ENCODE measurements at places on chromosomes 13 and 19.

- DNase-seq: no peak
Observed at GRCh38 chr13:49370371-49370770, 73.5 kb downstream of the CAB39L start.

- no peak for DNase-seq
Observed at GRCh38 chr13:99540530-99540929, 39.3 kb downstream of the TM9SF2 start.

- DNase-seq: no peak
Observed at GRCh38 chr13:97648171-97648880, 214.4 kb downstream of the RAP2A start.

DNA sequence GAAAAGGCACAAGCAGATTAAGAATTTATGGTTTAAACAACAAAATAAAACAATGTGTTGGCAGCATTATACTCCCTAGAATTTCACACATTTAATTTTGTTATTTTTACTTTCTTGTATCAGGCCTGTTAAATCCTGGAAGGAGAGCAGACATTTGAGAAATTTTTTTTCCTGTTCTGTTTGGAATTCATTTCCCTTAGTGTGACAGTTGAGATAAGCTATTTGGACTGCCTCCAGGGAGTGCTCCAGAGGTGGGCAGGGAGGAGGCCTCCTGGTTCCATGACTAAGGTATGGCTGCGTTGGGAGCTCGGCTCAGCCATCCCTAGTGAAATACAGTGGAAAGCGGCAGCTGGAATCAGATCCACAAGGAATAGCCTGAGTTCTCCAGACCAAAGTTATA is 185.7 kb downstream of the KCNRG start:
- DNase-seq: no peak

- DNase-seq: no peak
Observed at GRCh38 chr19:50300814-50301606, 28.2 kb downstream of the KCNC3 start.

- no peak for DNase-seq
Observed at GRCh38 chr13:24087605-24088225, 72.8 kb upstream of the SPATA13 start.

DNA sequence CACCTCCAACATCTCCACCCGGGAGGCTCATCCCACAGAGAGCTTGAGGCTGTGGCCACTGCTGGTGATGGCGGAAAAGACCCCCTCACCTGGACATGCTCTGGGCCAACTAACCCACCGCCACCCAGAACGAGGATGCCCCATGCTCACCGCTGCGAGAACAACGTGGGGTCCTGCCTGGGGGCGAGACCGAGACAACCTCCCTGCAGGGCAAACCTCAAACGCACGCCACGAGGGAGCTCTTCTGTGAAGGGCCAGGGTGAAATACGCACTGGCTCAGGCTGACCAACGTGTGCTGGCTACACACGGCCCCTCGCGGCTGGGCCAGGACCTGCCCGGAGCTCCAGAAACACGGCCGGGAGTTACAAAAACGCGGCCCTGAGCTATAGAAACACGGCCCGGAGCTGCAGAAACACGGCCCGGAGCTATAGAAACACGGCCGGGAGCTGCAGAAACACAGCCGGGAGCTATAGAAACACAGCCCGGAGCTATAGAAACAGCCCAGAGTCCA is 19.0 kb upstream of the PLPP2 start:
- no peak for DNase-seq

DNA sequence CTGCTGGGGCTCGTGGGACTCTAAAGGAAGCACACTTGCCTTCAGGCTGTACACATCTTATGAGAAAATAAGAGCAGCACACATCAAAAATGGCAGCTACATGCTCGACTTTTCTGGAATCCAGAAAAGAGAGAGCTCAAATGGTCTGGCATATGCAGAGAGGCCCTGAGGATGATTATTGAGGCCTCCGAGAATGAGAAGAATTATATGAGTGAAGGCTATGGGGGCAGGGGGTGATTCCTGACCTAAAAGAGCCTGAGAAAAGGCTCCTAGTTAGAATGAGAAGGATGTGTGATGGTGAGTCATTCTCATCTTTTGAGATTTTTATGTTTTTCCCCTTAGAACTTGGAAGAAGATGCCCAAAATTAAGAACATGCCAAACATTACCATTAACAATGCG is 97.1 kb downstream of the HSPH1 start:
- DNase-seq: no peak

- no peak for DNase-seq
Observed at GRCh38 chr19:42512743-42513304, 15.5 kb downstream of the CEACAM1 start.

- no peak for DNase-seq
Observed at GRCh38 chr13:66623129-66623820, 606.9 kb downstream of the PCDH9 start.

- DNase-seq: no peak
Observed at GRCh38 chr13:109101550-109102144, 472.2 kb downstream of the MYO16 start.

DNA sequence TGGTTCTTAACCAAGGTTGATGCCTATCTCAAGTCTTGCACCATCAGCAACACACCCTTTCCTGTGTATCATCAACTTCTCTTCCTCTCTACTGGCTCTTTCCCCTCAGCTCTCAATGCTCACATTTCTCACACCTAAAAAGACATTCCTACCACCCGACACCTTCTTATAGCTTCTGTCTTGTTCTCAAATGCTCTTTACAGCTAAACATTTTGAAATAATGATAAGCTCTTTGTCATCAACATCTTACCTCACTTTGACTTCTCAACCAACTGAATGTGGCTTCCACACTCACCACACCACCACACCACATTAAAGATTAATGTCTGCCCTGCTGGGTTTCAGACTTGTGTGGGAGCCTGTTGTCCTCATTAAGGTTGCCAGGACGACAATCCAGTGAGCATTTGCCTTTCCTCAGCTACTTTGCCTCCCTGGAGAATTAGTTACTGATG is 67.8 kb downstream of the RXFP2 start:
- DNase-seq: no peak

DNA sequence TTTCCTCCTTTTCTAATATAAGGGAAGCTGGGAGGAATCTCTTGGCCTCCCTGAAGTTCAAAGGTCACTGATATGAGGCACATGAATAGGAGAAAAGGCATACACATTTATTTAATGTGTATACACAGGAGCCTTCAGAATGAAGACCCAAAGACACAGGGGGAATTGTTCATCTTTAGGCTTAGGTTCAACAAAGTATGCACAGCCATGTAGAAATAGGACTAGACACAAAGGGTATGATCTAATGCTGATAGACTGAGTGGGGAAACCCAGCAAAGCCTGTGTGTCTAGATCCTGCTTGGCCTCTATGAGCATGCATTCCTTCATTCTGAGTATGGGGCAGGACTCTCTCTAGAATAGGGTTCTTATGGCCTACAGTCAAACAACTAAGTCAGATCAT is 177.1 kb upstream of the RFC3 start:
- DNase-seq: no peak

DNA sequence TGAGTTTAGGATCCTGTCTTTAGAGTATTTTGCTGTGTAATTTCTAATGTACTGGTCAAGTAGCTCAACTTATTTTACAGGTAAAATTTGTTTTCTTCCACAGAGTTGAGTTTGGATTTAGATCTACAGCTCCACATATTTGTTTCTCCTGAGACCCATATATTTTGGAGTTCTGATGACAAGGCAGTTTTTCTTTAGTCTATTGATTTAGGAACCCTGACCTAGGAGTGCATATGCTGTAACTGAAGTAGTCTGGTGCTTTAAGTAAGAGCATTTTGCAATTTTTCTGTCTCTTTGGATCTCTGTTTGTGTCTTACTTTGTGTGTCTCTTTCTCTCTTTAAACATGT is 19.5 kb upstream of the SPRY2 start:
- DNase-seq: no peak

DNA sequence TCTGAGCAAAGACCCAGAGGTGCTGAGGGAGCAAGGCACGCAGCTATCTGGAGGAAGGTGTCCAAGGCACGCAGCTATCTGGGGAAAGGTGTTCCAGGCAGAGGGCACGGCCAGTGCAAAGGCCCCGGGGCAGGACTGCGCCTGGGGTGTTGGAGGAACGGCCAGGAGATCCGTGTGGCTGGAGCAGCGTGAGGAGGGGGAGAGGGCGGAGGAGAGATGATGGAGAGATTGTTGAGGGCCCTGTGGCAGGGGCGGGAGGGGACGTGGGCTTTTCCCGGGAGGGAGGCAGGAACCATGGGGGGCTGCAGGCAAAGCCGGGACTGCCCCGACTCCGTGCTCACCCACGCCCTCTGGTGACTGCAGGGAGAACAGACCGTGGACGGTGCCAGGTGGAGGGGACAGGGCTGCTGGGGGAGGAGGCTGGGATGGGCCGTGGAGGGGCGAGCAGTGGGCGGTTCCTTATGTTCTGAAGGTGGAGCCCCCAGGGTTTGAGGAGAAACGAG is 13.3 kb upstream of the MISP start:
- DNase-seq: no peak

GRCh38 chr13:60210510-60211330 is 47.0 kb upstream of the DIAPH3 start:
- DNase-seq: no peak

GRCh38 chr13:59635589-59635988 is 528.1 kb downstream of the DIAPH3 start:
- DNase-seq: no peak

- no peak for DNase-seq
Observed at GRCh38 chr13:111082240-111082639, 32.9 kb upstream of the ARHGEF7 start.

- DNase-seq: no peak
Observed at GRCh38 chr13:46817095-46817494, 20.1 kb upstream of the ESD start.

GRCh38 chr13:24985107-24985506 is 110.8 kb upstream of the PABPC3 start:
- DNase-seq: no peak

Data from vagina (tissue), 2 donors.